ENCODE measurements at places on chromosomes 1 and 21.
A peak's percentile ranks its signal among the peaks of the same experiment; 100 is the strongest.

- no peak for DNase-seq
Observed at GRCh38 chr21:36516281-36516680, 36.4 kb upstream of the CLDN14 start.

DNA sequence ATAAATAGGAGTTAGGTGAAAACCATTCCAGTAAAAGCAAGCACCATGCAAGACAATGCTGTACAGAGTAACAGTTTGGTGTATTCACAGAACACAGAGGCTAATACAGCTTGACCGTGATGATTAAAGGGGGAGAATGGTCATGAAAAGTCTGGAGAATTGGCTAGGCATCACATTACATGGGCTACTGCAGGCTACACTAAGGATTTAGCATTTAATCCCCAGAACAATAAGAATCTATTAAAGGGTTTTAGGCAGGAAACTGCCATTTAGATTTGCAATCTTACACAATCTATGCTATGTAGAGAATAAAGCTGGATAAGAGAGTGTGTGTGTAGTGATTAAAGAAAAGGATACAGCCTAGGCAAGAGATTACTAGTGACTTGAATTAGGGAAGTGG is 30.6 kb downstream of the HFM1 start:
- no peak for DNase-seq

- DNase-seq: no peak
Observed at GRCh38 chr1:21366288-21366687, 73.6 kb upstream of the NBPF3 start.

DNA sequence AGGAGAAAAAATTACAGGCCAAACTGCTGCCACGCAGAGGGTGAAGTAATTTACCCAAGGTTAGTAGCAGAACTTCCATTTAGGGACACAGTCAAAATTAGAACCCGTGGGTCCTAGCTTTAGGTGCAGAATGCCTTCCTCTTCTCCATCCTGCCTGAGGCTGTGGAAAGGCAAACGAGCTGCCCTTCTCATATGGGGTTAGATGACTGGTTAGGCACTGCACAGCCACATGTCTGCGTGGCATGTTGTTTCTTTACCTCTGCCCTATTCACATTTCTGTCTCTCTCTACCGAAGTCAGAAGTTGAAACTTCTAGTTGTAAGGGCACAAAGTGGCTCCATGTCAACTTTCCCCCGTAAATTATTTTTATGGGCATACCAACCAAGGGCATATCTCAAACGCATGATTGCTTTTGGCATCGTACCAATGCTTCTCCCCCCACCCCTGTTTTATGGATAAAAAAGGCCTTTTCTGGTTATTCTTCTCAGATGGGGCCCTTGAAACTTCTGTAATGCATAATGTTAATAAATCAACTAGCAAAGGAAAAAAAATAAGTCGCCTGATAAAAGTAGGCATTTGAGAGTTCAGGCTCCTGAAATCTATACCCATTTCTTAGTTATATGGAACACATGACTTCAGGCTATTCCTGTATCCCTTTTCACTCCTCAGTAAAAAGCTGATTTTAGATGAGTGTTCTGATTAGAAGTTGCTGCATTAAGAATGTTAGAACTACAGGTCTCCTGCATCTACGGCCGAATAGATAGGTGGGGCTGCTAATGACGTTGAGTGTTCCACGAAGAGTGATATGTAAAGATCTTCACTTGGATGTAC is 139.6 kb upstream of the NRIP1 start:
- DNase-seq: no peak

DNA sequence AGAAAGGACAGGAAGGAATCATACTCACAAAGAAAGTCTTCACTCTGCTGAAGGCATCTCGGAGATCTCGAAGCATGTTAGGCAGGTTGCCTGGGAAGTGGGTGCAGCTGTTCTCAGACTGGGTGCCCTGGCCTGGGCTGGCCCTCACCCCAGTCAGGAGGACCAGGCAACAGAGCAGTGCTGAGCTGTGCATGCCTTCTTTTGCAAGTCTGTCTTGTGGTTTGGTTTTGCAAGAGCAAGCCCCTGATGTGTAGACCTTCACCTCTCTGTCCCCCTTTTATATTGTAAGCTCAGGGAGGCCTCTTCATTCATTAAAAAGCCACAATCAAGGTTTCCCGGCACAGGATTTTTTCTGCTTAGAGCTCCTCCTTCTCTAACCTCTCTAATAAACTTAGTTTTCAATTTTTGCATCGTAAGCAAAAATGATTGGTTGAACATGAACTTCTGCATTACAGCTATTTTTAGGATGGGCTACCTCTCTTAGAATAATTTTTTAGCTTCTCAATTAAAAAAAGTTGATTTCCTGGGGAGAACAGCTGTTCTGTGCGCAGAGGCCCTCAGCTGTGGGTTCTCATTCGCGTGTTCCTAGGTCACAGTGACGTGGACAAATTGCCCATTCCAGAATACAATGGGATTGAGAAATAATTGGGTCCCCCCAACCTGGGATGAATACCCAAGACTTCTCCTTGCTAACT is at the start of gene IL10:
IL10 (minus strand) TSS at position 252 of the 695 bp plus-strand sequence; CDS start at position 193, 59 bp downstream.
- no peak for DNase-seq

- no peak for DNase-seq
Observed at GRCh38 chr1:55196433-55197035, 18.6 kb downstream of the USP24 start.

- DNase-seq: no peak
Observed at GRCh38 chr1:160996178-160996577, 24.8 kb downstream of the F11R start.

GRCh38 chr1:26145041-26145959 is 13.6 kb upstream of the FAM110D start:
- DNase-seq: peak; percentile 51

DNA sequence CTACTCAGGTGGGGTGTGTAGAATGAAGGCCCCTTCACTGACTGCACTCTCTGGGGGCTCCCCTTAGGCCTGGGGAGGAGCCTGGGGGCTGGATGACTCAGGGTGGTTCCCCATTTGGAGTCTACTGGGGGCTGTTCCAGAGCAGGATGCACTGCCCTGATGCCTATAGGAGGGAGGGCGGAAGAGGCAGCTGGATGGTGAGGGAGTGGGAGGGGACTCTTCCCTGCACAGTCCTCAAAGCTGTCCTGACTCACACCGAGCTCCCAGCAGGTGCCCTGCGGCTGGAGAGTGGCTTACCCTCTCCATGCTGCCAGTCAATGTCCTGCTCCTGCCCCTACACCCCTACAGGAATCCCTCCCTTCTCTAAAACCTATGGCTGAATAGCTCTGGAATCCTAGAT is 204.4 kb downstream of the TRABD2B start:
- no peak for DNase-seq

DNA sequence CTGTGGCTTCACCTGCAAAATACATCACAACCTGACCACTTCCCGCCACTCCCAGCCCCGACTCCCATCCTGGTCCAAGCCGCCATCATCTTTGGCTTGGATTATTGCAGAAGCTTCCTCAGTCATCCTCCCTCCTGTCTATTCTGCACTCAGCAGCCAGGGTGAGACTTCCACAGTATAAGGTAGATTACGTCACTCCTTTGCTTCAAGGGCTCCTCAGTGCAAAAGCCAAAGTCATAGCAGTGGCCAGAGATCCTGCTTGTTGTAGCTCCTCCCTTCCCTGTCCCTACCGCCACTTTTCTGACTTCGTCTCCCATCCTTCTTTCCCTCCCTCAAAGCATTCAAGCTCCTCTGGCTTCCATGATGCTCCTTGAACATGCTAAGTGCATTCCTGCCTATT is 152.8 kb downstream of the GRIK3 start:
- DNase-seq: no peak

GRCh38 chr1:231062500-231063270 is 22.6 kb upstream of the FAM89A start:
- no peak for DNase-seq

DNA sequence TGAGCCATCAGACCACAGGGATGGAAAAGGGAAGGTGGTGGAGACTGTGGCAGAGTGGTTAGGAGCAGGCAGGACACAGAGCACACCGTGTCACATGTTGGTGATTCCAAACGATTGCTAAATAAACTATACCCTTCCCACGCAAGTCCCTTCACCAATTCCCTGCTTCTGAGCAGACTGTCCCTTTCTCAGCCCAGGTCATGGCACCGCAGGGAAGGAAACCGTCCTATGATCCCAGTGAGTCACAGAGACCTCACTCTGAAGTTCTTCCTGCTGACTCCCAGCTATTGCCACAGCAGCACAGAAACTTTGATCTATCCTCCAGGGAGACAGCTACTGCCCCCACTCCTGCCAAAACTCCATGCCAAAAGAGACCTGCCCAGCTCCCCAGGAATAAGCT is 19.2 kb downstream of the RIMS3 start:
- no peak for DNase-seq

DNA sequence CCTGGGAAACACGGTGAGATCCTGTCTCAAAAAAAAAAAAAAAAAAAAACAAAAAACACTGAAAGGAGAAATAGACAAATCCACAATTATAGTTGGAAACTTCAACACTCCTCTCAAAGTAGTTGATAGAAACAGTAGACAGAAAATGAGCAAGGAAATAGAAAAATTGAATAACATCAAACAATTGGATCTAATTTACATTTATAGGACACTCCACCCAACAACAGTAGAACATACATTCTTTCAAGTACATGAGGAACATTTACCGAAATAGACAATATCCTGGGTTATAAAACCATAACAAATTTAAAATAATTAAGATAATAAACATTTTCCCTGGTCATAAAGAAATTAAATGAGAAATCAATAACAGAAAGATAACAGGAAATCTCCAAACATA is 14.9 kb upstream of the ZMYM1 start:
- DNase-seq: no peak

GRCh38 chr1:45623972-45624371 is at the start of gene CCDC17:
Gene CCDC17, minus strand, starts transcription at chr1:45624054. Its CDS starts 145 bp downstream, at chr1:45623909.
- no peak for DNase-seq

GRCh38 chr1:2356401-2356800 is 35.0 kb downstream of the MORN1 start:
- DNase-seq: no peak

GRCh38 chr1:10965546-10966226 is 46.8 kb upstream of the TARDBP start:
- peak; percentile 58 for DNase-seq

- no peak for DNase-seq
Observed at GRCh38 chr1:229025576-229025975, 245.3 kb upstream of the RAB4A start.

DNA sequence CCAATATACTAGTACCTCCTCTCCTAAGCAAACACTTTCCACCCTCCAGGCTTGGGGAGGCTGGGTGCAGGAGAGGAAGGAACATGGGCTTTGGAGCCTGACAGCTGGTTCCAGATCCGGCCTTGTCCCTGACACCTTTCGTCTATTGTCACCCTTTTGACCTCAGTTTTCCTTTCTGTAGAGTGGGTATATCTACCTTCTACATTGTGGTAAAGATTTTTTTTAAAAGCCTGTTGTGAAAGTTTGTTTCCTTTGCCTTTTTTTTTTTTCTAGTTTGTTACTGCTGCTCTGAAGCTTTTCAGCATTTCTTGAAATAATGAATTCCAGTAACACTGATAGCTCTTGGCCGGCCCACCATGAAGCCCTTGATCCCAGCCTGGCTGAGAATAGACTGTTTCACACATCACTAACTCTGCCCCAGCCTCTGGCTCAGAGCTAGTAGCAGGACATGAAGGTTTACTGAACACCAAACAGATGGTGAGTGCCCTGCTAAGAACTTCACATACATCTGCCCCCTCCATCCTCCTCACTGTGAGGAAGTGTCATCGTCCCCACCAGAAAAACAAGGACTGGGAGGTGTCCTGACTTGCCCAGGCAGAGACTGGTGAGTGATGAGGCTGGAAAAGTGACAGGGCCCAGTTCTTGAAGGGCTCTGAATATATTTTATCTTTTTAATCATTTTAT is 33.0 kb upstream of the ID3 start:
- DNase-seq: peak; percentile 62

DNA sequence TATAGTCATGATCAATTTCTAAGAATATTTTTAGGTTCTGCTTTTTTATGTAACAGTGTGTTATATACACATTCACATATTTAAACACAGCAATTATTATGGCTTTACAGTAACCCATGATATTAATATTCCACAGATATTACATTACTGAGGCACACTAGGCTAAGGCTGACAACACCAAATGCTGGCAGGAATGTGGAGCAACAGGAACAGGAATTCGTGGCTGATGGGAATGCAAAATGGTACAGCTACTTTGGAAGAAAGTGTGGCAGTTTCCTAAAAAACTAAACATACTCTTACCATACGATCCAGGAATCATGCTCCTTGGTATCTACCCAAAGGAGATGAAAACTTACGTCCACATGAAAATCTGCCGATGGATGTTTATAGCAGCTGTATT is 1.9 kb upstream of the KCNJ9 start:
- no peak for DNase-seq

DNA sequence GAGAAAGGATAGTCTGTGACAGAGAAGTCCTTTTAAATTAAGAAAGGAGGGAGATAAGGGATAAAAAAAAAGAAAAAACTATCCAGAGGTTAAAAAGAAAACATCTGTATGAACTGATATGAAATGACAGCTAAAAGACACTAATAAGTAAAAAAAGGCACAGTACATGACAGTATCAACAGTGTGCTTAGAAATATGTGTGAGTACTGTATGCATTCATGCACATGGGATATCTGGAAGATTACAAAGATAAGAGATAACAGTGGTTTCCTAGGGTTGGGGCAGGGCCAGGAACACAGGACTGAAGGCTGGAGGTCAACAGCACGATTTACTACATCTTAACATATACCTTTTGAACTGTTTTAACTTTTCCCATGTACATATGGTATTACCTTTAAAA is 13.3 kb downstream of the PTP4A2 start:
- DNase-seq: no peak

- DNase-seq: no peak
Observed at GRCh38 chr1:234956821-234957329, 171.8 kb downstream of the TOMM20 start.

DNA sequence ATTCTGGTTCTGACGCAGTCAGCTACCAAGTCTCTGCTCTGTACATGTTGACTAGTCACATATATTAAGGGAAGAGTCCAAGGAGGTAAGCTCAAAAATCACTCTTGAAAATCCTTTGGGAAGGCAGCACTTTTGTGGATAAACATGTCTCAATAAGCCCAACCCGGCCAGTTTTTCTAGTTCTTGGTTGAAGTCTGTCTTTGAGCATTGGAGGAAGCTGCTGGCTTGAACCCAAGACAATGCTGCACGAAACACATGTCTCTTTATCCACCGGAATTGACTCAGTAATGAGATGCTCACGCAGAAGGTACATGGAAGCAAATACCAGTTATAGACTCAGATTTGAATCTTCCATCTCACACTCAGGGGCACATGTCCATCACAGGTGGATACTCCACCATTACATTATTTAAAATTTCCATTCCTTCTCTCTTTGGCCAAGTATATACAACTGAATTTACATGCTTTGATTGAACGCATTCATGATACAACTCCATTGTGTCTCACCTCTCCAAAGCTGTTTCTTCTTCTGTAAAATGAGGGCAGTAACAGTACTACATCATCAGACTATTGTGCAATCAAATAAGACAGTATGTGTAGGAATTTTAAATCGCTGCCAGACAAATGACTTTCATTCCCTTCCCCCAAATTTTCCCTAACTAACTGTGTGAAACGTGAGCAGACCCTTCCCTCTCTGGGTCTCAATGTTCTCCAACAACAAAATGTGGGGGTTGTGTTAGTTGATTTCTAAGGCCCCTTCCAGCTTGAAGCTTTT is 9.6 kb upstream of the GUCA2A start:
- DNase-seq: no peak

GRCh38 chr1:247370786-247371732 is 39.4 kb upstream of the ZNF496 start:
- no peak for DNase-seq

GRCh38 chr1:160608057-160608456 is 28.8 kb upstream of the CD84 start:
- DNase-seq: no peak

GRCh38 chr1:167057241-167057688 is 32.9 kb downstream of the GPA33 start:
- no peak for DNase-seq
